Activated CD4-positive, alpha-beta memory T cell treated with anti-CD3 and anti-CD28 coated beads, Interleukin-2, amount 10 ng/mL, durations not matched to agents 7 days and 5 days (primary cell): ENCODE measurements at places on chromosomes 3 and 15.

DNA sequence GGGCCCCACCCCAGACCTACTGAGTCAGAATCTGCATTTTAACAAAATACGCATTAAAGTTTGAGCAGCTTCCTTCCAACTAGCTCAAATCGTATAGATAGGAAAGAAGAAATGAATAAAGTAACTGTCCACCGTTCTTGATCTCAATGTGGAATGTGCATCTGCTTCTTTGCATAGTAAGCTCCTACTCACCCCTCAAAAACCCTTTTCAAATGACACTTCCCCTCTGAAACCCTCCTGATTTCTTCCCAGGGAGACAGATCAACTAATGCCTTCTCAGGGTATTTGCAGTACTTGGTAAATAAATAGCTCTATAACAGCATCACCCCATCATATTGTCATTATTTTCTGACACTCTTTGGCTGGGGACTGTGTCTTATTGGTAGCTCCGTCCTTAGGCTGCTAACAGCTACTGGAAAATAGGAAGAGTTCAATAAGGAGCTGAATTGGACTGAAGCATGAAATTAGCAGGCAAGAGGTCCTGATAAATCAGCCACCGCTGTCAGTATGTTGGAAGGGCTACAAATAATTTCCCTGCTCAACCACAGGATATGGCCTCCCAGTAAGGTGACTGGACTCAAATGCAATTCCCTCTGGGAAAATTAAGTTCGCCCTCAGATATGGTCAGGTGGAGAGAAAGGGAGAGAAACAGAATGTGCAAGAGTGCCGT is 10.2 kb downstream of the OXTR start:
- DNase-seq: no peak

GRCh38 chr3:32283304-32283703 is 44.8 kb downstream of the CMTM8 start:
- DNase-seq: no peak

DNA sequence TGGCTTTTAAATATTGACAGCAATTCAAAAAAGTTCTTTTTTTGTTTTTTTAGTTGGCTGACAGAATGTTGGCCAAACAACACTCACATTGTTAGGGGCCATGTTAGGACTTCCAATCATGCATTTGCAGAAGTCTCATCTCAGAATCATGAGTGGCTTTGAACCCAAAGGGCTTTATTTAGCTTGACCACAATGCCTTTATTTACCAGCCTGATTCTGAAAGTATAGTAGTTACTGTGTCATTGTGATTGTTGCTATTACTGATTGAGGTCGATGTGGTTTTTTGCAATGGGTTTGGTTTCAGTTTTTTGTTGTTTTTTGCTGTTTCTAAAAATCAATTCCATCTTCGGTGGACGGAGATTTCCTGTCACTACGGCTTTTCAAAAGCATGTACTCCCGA is 7.2 kb downstream of the GLDN start:
- no peak for DNase-seq

- DNase-seq: no peak
Observed at GRCh38 chr3:44318891-44319311, 19.7 kb upstream of the TCAIM start.

DNA sequence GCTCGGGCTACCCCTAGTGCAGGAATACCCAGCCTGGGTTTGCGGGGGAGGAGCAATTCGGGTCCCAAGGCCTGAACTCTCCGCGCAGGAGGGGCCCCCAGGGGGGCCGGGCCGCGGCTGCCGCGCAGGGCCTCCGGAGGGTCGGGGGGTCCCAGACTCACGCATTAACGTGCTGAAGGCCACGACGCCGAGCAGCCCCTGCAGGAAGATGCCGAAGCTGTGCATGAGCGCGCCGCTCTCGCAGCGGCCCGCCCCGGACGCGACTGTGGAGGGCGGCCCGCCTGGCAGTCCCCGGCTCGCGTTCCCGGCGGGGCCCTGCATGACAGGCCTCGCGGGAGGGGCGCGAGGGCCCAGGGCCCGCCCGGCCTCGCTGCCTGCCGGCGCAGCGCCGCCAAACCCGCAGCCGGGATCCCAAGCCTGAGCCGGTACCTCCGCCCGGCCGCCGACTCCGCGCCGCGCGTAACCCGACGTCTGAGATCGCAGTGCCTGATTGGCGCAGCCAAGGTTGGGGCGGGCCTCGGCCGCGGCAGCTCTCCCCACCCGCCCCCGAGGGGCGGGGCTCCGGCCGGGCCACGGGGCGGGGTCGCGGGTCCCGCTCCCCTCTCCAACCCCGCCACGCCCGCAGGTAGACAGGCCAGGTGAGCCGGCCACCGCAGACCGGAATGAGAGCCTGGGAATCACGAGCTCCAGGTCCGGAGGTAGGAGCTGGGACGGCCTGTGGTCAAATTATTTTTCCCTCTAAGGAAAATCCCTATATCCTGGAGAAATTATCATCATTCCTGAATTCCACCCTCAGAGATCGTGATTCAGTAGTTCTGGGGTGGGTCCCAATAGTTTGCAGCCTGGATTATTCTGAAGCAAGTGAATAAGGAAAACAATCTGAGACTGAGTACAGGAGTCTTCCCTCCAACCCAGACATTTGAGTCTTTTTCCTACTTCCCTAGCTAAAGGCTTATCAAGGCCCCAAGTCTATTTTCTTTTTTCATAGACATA is at the start of gene STIMATE:
STIMATE (minus strand) TSS at position 419 of the 993 bp plus-strand sequence; CDS start at position 321, 98 bp downstream.
- peak; percentile 89 for DNase-seq

DNA sequence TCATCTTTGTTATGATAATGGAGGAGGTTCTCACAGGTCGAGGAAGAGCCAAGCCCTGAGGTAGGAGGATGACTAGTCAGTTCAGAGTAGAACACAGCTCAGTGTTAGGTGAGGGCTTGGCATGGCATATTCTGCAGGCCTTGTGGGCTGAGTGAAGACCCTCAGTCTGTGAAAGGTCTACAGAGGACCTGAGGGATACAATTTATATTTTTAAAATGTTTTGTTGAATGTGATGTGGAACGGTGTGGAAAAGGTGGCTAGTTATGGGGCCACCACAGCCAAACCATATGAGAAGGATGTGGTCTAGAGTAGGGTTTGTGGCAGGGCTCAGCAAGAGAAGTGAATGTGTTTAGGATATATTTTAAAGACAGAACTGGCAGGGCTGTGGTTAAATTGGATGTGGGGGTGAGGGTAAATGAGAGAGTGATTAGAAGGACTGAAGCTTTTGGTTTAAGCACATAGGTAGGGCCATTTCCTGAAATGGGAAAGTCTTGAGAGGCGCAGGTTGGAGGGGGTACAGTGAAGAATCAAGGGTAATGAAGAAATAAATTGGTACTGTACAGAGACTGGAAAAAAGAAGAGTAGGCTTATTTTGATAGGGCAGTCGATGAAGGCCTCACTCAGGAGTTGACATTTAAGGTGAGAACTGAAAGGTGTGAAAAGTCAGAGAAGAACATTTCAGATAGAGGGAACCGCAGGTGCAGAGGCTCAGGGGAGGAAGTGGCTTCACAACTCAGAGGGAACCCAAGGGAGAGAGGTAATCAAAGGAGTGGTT is 60.5 kb downstream of the SPTSSB start:
- peak; percentile 78 for DNase-seq

DNA sequence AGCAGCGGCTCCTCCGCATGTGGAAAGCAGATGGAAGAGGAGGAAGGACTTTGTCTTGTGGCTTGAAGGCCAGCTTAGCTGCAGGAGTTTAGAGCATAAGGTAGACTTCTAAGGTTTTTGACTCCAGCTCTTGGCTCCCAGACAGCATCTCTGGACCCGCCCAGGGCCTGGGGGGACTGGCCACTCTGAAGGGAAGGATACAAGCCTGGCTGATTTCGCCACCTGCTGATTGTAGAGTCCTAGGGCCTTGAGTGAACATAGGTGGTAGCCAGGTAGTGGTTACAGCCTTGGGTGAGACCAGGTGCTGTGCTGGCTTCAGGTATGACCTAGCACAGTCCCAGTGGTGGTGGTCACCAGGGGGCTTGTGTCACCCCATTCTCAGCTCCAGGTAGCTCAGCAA is 48.4 kb upstream of the RPL35A start:
- no peak for DNase-seq

DNA sequence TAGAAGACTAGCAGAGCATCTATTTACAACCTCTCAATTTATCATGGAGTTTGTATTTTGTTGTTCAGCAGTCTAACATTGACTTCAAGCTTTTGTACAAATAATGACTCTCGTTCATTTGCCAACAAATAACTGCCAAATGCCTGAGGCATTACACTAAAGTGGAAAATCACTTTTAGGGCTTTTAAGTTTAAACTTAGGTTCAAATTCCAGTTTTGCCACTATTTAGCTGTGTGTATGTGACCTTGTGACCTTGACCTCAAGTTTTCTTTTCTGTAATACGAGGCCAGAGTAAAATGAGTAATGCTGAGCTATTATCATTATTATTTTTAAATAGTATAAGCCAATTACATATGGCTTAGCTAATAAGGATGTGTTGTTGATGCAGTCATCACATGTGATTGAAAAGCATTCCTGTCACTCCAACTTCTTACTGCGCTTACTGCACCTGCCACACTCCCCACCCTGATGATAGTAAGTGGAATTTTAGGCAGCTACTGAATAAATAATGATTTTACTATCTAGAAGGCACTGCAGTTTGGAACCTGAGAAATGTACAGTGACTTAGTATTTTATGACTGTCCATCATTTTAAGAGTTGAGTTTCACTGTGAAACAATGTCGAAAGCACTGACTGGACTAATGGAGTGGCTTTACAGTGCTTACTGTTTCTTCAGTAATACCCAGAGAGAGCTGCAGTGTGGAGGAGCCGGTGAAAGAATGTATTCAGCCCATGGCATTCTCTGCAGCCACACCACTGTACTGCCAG is 16.3 kb downstream of the ARL8B start:
- no peak for DNase-seq

GRCh38 chr15:63500265-63501250 is 3.8 kb upstream of the USP3 start:
- DNase-seq: no peak

- no peak for DNase-seq
Observed at GRCh38 chr15:93159930-93160329, 70.9 kb upstream of the RGMA start.

GRCh38 chr3:180657094-180657493 is 22.2 kb downstream of the CCDC39 start:
- no peak for DNase-seq

- DNase-seq: no peak
Observed at GRCh38 chr3:69767571-69767970, 28.3 kb downstream of the MITF start.

GRCh38 chr3:72664184-72664975 is 183.9 kb downstream of the SHQ1 start:
- DNase-seq: no peak

DNA sequence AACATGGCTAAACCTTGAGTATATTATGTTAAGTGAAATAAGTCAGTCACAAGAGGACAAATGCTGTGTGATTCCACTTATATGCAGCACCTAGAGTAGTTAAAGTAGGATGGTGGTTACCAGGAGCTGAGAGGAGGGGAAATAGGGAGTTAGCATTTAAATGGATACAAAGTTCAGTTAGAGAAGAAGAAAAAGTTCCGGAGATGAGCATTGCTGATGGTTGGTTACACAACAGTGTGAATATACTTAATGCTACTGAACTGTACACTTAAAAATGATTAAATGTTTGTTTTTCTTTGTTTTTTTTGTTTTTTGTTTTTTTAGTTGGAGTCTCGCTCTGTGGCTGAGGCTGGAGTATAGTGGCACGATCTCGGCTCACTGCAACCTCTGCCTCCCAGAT is 67.7 kb upstream of the OSTN start:
- no peak for DNase-seq

GRCh38 chr15:50753463-50753862 is 12.0 kb downstream of the SPPL2A start:
- DNase-seq: no peak

DNA sequence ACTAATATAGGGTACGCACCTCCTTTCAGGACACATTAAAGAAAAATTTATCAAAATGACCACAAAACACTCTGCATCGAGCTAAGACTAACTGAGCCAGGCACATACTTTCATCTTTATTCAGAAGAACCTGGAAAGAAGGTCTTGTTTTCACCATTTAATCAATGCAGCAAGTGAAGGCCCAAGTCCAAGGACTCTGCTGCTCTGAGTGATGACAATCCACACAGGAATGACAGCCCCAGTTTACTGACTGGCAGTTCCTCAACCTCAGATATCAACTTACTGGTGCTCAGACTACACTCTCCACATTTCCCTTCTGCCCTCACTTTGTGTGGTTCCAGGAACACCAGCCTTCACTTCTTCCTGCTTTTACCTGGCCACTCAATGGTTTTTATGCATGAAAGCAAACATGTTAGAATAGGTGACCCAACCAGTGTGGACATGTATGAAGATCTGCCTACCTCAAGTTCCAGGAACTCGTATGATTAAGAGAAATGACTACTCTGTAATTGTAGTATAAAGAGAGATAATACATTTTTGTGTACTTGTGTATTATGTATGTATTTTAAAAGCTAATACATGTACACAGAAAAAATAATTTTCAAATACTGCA is 29.1 kb upstream of the RASA2 start:
- DNase-seq: no peak

GRCh38 chr3:177468816-177469215 is 271.5 kb upstream of the TBL1XR1 start:
- DNase-seq: no peak

DNA sequence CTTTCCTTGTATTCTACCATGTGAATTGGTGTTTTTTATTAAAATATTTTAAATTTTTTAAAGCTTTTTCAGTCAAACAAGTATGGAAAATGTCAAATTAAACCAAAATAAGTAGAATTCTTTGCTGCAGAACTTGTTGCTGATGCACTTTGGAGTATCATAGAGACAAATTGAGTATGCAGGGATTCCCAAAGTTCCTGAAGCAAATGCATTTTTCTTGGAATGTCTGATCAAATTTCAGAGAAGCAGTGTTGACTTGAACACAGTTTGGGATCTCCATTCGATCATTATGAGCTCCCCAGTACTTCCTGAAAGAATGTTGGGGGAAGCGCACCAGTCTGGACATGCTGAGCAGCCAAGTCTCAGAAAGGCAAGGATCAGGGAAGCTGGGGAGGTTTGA is 517.8 kb upstream of the CFAP20DC start:
- DNase-seq: no peak

DNA sequence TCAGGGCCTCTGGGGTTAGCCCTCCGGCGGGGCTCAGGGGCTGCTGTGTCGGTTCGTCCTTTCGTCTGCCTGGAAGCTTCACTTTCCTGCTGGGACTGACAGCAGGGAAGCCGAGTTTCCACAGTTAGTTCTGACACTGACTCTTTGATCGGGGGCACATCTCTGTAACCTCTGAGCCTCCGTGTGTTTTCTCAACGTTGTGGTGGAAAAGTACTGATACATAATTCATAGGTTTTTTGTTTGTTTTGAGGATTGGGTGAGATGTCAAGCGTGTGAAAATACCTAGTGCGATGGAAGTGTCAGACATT is 481 bp downstream of the AP4E1 start:
- no peak for DNase-seq

GRCh38 chr15:59335207-59335786 is 37.4 kb downstream of the MYO1E start:
- DNase-seq: no peak

- no peak for DNase-seq
Observed at GRCh38 chr3:100682056-100682853, 27.0 kb upstream of the TFG start.
